ENCODE measurements at places on chromosomes 11 and 22.

GRCh38 chr22:35839841-35840301 is 122.2 kb downstream of the APOL5 start:
- H3K4me3 ChIP-seq: peak overlapping the region; percentile 54
- no peak for DNase-seq
- H3K4me1 ChIP-seq: peaks cover 55% of the 10 kb centered on the region
- no peaks in the 10 kb centered on the region for H3K36me3 ChIP-seq
- H3K27ac ChIP-seq: peak overlapping the region; percentile 88
- H3K27me3 ChIP-seq: no peaks in the 10 kb centered on the region

DNA sequence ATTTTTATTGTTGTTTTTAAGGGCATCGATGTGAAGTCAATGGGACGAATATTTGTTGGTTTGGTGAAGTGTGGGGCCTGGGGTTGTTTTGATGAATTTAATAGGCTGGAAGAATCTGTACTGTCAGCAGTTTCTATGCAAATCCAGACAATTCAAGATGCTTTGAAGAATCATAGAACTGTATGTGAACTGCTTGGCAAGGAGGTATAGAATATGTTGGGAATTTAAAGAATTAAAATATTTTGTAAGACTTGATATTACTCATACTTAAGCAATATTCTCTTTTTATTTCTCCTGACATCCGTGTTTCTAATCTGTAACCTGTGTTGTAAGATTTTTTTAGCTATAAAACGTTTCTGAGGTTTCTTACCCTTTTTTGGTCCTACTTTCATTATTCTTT is 61.6 kb downstream of the DYNC2H1 start:
- H3K36me3 ChIP-seq: no peaks in the 10 kb centered on the region
- no peaks in the 10 kb centered on the region for H3K27me3 ChIP-seq
- no peak overlapping the region for H3K27ac ChIP-seq
- no peak overlapping the region for H3K4me3 ChIP-seq

DNA sequence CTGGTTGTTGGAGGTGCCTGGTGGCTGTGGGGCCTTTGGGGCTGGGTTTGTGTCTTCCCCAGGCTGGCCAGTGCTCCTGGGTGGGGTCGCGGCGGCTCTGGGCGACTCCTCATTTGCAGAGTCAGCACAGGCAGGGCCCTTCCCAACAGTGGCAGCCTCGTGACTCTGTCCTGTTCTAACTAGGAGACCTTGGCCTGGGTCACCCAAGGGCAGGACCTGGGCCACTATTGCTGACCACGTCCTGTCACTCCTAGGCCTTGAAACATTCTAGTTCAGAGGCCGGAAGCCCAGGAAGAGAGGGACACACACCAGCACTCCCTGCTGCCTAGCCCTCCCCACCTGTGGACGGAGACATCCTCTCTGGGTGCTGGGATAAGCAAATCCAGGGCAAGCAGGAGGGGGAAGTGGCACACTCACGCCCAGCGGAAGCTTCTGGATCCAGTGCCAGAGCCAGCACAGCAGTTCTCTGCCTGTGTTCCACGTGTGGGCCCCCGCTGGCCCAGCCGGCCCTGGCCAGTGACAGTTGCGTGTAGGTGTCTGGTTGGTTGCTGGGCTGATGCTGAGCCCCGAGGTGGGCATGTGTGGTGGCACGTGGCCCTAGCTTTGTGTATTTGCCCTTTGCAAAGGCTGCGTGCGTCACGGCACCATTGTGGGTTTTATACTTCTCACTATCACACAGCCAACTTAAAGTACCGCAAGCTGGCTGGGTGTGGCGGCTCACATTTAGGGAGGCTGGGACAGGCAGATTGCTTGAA is 4.3 kb upstream of the CHID1 start:
- DNase-seq: peak; percentile 55
- H3K4me3 ChIP-seq: no peak overlapping the region
- no peaks in the 10 kb centered on the region for H3K27me3 ChIP-seq

- H3K27me3 ChIP-seq: no peaks in the 10 kb centered on the region
- no peak overlapping the region for H3K4me3 ChIP-seq
- H3K4me1 ChIP-seq: peaks cover 90% of the 10 kb centered on the region
- peak; percentile 53 for DNase-seq
Observed at GRCh38 chr22:23217171-23218052, 37.1 kb downstream of the BCR start.

- H3K4me1 ChIP-seq: no peaks in the 10 kb centered on the region
- no peak for DNase-seq
- no peak overlapping the region for H3K27ac ChIP-seq
- H3K27me3 ChIP-seq: no peaks in the 10 kb centered on the region
Observed at GRCh38 chr22:34129691-34130486, 209.6 kb upstream of the LARGE1 start.

- no peaks in the 10 kb centered on the region for H3K4me1 ChIP-seq
- H3K27ac ChIP-seq: no peak overlapping the region
- peaks cover 38% of the 10 kb centered on the region for H3K27me3 ChIP-seq
- DNase-seq: no peak
- H3K36me3 ChIP-seq: no peaks in the 10 kb centered on the region
Observed at GRCh38 chr11:107605061-107606006, 14.4 kb downstream of the ELMOD1 start.

DNA sequence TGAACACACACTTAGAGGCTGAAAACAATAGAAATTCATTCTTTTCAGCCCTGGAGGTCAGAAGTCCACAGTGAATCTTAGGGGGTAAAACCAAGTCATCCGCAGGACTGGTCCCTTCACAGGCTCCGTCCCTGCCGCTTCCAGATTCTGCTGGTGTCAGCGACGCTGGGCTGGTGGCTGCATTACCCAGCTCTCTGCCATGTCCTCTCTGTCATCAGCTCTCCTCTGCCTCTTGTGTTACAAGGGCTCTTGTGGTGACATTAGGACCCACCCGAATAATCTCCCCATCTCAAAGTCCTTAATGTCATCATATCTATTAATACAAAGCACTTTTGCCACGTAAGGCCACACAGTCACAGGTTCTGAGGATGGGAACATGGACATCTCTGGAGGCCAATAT is 47.7 kb upstream of the ANO1 start:
- H3K27me3 ChIP-seq: no peaks in the 10 kb centered on the region
- H3K36me3 ChIP-seq: no peaks in the 10 kb centered on the region
- no peaks in the 10 kb centered on the region for H3K4me1 ChIP-seq
- no peak overlapping the region for H3K27ac ChIP-seq
- no peak overlapping the region for H3K4me3 ChIP-seq

DNA sequence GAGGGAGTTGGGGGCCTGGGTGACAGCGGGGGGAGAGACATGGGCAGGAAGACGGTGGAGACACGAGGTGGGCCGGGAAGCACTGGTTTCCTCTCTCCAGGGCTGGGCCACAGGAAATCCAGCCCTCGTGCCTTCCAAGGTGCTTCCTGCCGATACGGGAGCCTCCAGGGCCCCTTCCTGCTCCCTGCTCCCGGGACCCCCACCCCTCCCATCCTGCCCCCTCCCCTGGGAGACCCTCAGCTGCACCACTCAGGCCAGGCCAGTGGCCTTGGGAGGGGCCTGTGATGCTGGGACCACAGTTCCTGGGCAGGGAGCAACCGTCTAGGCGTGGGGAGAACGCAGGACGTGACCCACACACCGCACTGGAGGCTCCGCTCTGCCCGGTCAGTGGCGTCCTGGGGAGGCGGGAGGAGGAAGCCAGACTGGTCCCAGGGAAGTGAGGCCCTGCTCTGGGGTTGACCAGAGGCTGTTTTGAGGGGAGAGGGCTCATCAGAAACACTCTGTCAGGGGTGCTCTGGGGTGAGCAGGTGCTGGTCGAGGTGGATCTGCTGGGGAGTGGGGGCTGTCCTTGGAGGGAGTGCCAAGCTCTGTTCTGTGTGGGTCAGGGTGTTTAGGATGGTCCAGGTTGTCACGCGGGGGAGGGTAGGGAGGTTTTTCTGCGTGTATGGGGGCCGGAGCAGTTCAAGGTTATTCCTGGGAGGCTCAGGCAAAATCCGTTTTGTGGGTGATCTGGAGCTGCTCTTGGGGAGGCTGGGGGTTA is at the start of gene SHANK3:
SHANK3 (plus strand) TSS at position 353 of the 760 bp plus-strand sequence.
- H3K36me3 ChIP-seq: peaks cover 10% of the 10 kb centered on the region
- H3K27me3 ChIP-seq: peaks cover 68% of the 10 kb centered on the region
- H3K27ac ChIP-seq: peak within 1 kb of the TSS; percentile 89
- DNase-seq: peak; percentile 81
- peak within 1 kb of the TSS; percentile 81 for H3K4me3 ChIP-seq
- no peaks in the 10 kb centered on the region for H3K4me1 ChIP-seq

Measured in heart right ventricle (tissue), 16 donors.